ENCODE measurements at places on chromosomes 1 and 21.

GRCh38 chr1:12052008-12052573 is 11.0 kb upstream of the TNFRSF8 start:
- no peak for DNase-seq

DNA sequence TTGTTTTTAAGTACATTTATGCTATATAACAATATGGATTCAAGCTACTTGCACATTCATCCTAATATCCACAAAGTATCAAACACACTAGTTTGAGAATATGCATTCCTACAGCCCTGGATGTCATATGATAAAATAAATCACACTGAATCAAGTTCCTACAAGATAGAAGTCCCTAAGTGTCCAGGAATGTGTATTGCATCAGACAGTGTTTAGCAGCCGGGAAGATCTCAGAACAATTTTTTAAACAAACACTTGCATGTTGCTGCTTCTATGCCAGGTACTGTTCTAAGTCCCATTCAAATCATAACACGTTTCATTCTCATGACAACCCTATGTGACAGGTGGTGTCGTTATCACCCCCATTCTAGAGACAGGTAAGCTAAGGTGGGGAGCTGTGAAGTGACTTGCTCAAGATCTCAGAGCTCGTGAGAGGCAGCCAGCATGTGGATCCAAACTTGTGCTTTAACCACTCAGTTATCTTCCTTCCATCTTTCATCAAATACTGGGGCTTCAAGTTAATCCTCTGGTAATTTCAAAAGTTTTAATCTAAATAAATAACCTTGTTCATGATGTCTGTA is 68.3 kb upstream of the KIF26B start:
- DNase-seq = no peak

DNA sequence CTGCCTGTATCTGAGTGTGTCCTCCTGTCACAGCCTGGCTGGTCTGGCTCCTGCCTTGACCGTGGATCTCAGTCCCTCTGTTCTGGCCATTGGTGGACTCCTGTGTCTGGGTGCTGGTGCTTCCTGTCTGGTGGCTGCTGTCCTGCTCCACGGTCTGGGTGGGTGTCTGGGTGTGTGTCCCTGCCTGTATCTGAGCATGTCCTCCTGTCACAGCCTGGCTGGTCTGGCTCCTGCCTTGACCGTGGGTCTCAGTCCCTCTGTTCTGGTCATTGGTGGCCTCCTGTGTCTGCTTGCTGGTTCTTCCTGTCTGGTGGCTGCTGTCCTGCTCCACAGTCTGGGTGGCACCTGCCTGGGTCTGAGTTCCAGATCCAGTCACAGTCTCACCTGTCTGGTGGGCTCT is 4.0 kb downstream of the CRNN start:
- DNase-seq = no peak

GRCh38 chr1:16967095-16967575 is 13.3 kb downstream of the MFAP2 start:
- no peak for DNase-seq

DNA sequence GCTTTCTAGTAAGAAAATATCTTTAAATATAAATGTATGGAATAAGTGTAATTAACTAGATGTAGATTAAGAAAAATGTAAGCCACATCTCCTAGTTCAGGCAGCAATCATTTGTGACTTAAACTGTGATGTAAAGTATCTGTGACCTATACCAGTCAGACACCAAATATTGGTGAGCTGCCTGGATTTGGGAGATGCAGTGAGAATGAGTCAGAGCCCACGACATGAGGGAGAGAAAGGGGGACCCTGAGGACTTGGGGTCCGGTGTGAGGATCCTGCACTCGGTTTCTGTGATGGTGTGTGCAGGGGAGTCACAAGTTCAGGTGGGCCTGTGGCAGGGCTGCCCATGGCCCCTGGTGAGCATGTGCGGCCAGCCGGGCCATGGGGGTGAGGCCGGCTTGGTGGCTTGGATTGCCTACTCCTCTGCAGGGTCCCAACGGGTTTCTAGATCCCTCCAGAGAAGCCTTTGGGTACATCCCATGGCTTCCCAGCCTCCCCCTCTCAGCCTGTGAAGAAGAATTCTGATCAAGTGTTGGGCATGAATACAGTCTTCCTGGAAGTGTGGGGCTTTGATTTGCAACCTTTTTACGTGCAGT is 19.0 kb upstream of the ABCG1 start:
- no peak for DNase-seq

- DNase-seq = no peak
Observed at GRCh38 chr1:47351305-47351704, 17.7 kb downstream of the CMPK1 start.
